ENCODE measurements at places on chromosomes 7 and 10.
A peak's percentile ranks its signal among the peaks of the same experiment; 100 is the strongest.

- ATAC-seq = peak; percentile 80
These were observed 121.0 kb downstream of the HIP1 start for GRCh38 chr7:75617634-75618234.

- no peak for ATAC-seq
These were observed 277.5 kb downstream of the PTPRN2 start for GRCh38 chr7:158309868-158310763.

GRCh38 chr10:123391275-123392028 lies 237.2 kb downstream of the BUB3 start:
- no peak for ATAC-seq

DNA sequence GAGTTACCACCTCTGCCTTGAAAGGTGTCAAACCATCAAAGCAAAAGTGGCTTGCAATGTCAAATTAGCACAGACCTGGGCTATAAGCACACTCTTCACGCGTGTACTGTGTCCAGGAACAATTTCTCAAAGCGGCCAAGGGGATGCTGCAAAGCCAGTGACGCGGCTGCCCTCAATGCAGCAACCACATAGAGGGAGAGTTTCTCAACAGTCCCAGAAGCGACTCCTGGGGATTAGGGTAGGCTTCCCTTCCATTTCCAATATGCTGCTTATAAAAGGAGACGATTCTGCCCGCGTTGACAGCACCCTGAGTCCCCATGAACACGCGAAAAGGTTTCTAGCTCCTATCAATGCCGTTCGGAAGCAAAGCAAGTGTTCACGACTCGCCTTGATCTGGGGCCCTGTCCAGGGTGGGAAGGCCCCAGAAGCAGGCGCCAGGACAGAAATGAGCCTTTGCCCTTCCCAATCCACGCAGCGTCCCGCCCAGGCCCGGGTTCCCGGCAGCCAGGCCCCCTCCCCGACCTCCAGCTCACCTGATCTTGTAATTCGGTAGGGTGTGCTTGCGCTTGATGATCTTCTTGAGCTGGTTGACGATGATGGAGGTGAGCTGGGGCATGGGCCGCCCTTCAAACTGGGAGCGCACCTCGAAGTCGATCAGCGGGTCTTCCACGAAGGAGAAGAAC lies 1.3 kb downstream of the PDZD8 start:
- peak; percentile 42 for ATAC-seq

GRCh38 chr10:118042336-118042735 lies 4.4 kb downstream of the RAB11FIP2 start:
- no peak for ATAC-seq

DNA sequence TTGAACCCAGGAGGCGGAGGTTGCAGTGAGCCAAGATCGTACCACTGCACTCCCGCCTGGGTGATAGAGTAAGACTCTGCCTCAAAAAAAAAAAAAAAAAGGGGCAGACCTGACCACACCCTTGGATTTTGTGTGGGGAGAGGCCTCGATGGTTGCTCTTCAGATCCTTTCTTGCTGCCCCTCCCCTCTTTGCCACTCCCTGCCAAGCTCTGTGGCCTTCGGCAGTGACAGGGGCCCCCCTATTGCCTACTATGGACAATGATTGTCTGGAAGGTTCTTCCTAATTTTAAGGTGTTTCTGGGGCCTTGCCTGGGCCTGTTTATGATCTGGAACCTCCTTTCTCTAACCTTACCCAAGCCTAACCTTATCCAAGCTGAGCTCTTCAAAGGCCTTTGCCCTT lies 795 bp downstream of the PRF1 start:
- no peak for ATAC-seq

GRCh38 chr10:14665304-14665703 lies 109.4 kb downstream of the FAM107B start:
- peak; percentile 31 for ATAC-seq

DNA sequence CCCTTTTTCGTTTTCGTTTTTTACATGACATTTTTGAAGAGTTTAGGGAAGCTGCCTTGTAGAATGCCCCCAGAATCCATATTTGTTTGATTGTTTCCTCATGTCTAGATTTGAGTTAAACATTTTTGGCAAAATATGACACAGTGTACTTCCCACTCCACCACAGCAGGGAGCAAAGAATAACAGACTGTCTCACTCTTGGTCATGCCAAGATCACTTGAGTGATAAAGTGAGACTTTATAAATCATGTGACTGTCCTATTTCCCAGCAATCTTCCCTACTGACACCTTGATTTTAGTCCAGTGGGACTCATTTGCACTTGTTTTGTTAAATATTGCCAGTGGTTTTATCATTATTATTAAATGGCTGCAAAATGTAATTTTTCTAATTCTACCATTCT lies 44.4 kb upstream of the USP6NL start:
- ATAC-seq = no peak

DNA sequence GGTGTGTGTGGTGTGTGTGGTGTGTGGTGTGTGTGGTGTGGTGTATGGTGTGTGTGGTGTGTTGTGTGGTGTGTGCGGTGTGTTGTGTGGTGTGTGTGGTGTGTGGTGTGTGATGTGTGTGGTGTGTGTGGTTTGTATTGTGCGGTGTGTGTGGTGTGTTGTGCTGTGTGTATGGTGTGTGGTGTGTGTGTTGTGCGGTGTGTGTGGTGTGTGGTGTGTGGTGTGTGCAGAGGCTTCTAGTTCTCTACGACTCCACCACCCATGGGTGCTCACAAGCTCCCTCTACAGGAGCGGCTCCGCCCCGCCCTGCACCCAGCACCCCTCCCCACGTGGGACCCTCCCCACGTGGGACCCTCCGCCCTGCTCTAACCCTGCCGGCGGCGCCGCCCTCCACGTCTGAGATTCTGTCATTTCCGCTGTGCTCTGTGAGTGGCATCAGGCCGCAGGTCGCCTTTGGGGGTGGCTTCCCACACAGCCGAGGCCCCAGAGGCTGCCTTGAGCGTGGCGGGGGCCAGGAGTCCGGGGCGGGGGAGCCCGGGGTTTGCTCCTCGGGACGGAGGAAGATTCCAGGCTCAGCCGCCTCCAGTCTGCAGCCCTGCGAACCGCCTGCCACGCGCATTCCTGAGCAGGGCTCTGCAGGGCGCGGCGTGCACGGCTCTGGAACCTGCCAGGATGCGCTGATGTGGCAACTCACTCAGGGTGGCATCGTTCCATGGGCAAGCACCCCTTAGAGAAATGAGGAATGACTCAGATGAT lies 37.0 kb upstream of the DNAJB6 start:
- ATAC-seq = no peak

DNA sequence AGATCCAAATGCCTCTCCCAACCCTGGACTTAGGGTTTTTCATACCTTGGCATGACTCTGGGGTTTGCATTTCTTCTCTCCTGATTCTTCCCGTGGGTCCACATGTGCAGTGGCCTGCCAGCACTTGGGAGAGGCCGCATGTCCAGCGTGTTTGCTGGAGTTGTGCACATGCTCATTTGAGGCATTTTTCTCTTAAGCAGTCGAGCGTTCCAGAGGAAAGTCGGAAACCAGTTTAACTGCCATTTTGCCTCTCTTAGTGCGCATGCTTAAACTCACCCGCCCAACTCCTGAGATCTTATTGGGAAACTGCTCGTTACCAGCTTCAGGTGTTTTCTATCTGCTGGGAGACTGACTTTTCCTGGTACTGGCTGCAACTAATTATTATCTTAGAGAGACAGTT lies 888.4 kb upstream of the PHF14 start:
- no peak for ATAC-seq

- no peak for ATAC-seq
These were observed 460.5 kb upstream of the GHITM start for GRCh38 chr10:83678850-83679249.

GRCh38 chr10:122073508-122073907 lies 84.5 kb downstream of the TACC2 start:
- no peak for ATAC-seq

GRCh38 chr10:97764519-97764931 lies 7.3 kb downstream of the SFRP5 start:
- no peak for ATAC-seq

Data from gastroesophageal sphincter (tissue), 4 donors.